Urinary bladder (tissue), 4 donors: ENCODE measurements at places on chromosomes 3 and 15. TPM values are rescaled to one million over a fixed set of nuclear protein-coding genes. Genes with fewer than 3 reads are reported as not detected.

- no peak for DNase-seq
Measured at GRCh38 chr3:66021731-66022131, 17.0 kb downstream of the MAGI1 start.

- no peak for DNase-seq
Measured at GRCh38 chr3:146227486-146227885, 23.4 kb downstream of the PLSCR4 start.

DNA sequence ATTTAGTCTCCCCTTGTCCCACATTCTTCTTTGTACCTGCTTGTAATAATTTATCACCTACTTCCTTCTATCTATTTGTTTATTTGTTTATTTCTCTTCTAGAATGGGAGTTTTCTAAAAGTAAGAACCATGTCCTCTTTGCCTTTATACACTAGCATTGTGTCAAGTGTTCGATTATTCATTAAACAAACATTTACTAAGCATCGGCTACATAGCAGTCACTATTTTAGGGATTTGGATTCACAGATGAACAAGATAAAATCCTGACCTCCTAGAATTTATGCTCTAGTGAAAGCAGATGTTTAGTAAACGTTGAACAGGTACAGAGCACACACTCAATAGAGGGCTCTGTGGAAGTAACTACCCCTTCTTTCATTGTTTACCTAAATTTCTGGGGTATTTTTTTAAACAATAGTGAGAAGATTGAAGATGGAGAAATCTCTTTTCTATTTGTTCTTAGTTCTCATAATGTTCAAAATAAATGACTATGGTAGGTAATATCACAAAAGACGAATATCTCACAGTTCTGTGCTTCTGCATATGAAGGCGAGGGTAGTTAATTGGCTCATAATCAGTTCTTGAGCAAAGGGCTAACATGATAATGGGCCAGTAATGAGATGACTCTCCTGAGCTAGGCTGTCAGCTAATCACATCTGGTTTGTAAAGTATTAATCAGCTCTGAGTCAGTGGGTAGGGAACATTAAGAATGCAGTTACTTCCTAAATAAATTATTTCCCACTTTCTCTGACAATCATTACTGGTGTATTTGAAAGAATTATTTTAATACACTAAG is 111.9 kb downstream of the SLC9A9 start:
- no peak for DNase-seq

DNA sequence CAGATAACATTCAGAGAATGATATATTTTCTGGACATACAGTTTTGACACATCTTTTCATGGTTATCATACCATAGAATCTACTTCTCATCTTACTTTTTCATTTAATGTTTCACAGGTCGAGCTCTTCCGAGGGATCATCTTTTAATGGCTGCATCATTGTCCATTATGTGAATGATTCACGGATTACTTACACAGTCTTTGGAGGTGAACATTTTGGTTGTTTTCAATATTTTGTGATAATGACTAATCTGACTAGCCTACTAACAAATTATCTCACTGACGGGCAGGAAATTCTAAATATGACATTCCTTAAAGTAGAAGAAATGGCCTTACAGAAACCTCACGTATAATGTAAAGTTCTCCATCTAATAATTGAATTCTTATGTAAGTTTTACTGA is 209.1 kb upstream of the STRIT1 start:
- DNase-seq = no peak

DNA sequence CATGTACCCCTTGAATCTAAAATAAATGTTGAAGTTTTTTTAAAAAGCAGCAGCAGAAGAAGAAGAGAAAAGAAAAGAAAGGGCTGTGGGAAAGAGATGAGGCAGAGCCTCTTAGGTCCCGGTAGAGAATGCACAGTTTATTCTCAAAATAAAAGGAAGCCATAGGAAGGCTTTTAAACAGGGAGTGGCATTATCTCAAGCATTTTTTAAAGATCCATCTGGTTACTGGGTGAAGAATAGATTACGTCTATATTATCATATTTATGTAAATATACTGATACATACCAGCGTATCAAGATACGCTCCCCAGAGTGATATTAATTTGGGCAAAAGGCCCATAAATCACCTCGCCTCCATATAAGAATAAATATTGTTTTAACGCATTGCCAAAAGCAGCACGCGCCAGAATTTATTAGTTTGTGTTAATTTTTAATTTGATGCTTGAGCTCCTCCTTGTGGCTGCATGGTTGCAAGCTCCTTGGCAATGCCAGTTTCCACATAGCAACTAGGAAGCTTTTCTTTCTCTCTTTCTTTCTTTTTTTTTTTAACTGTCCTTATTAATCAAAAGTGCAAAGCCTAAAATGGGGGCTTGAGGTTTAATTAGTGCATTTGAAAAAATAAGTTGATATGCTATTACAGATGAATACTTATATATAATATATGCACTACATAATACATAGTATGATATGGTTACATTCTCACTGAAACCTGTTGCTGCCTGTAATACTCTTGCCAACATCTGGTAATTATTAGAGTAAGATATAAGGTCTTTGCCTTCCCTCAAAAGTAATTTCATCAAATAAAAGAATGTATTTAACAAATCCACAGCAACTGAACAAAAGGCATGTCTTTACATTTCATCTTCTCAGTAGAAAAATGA is 242.8 kb upstream of the UBE2E2 start:
- peak; percentile 40 for DNase-seq

- no peak for DNase-seq
Measured at GRCh38 chr3:161239700-161240099, 18.6 kb downstream of the NMD3 start.

DNA sequence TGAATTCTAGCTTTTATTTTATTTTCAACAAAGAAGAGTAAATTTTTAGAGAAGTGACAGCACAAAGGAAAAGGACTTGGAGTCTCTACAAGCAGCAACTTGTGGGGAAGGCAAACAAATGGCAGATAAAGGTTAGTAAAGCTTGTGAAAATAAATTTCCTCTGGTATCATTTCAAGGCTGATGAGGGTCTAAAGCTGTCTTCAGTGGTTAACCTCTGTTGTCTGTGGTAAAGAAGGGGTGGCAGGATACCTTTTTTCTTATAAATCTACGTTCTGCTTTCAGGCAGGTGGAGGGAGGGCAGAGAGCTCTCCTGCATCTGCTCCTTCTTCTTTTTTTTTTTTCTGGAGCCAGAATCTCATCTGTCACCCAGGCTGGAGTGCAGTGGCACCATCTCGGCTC is 50.5 kb downstream of the NMD3 start:
- DNase-seq = no peak

DNA sequence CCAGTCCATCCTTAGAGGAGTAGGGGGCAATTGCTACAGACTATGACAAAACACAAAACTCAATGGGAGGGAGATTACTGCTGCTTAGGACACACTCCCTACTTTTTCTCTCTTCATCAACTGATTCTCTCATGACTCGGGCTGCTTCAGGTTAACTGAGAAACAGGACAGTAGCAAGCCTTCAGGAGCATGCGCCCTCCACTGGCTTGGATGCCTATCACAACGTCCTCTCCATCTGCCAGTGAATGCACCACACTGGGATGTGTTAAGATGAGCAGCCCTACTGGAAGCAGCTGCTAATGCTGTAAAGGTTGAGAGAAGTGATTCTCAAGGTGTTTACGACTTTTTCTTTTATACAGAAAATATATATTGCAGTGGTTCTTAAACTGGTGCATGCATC is 542.3 kb downstream of the EDEM1 start:
- DNase-seq = no peak

DNA sequence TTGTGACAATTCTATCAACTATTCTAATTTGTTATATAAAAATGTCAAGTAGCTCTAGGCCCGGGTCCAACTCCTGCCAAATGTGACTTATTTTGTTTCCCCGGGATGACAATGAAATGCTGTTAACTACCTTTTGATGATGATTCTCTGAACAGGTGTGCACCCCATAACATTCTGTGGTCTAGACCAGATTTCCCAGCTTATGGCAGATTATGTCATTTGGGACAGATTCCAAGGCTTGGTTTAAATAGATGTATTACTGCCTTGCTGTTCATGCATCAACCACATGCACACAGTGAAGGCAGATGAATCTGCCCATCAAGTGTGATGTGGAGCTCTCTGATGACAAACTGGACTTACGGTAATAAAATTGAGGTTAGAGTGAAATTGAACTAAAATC is 150.5 kb downstream of the MECOM start:
- no peak for DNase-seq

GRCh38 chr3:141280086-141280485 is 48.5 kb downstream of the PXYLP1 start:
- DNase-seq = no peak

The HAPLN3 gene
- total RNA-seq = 6.6 TPM

The TRIM69 gene
- 22.0 TPM for total RNA-seq

The HACD2 gene
- 38.3 TPM for total RNA-seq

The KIF7 gene
- 9.4 TPM for total RNA-seq

The PDCD7 gene
- 18.3 TPM for total RNA-seq

The GPR149 gene
- not detected for total RNA-seq

The CISH gene
- 5.0 TPM for total RNA-seq

The PLS1 gene
- 29.8 TPM for total RNA-seq

The ST3GAL6 gene
- 16.7 TPM for total RNA-seq
